Colonic mucosa (tissue), 4 donors: ENCODE measurements at places on chromosomes 4 and X.

DNA sequence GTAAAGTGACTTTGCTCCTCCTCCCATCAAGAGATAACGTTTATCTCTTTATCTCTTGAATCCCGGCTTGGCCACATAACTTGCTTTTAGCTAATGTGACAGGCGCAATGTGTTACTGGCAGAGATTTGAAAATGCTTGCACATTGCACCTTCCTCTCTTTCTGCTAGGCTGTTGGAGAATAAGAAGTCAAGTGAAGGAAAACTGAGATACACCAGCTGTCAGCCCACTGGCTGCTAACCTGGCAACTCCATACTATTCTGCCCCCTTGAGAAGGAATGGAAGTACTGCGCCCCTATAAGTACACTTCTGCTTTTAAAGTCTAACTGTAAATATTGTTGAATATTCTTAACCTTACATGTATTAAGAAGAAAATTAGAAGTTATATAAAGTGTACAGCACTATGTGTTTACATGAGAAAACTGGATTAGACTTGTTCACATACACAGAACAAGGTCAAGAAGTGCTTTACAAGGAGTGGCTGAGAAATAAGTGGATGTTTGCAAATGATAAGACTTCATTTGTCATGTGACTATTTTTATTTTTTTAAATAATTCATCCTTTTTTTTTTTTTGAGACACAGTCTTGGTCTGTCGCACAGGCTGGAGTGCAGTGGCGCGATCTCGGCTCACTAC lies 424.5 kb upstream of the CTSO start:
- peak; percentile 23 for DNase-seq

DNA sequence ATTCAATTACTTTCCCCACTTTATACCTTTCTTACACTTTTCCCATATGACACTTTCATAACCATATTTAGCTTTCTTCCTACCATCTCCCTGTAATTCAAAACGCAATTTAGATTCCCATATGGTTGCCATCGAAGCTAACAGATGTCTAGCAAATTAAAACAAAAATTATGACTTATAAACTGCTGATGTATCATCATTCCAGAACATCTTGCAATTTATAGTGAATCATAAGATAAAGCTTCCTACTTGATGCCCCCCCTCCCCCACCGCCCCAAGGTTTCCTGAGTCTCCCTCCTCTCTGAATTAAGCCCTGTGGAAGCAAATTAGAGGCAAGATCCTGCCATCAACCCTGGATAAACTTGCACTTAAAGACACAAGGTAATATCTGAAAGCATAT lies 5.4 kb downstream of the TSPAN5 start:
- DNase-seq, result no peak

DNA sequence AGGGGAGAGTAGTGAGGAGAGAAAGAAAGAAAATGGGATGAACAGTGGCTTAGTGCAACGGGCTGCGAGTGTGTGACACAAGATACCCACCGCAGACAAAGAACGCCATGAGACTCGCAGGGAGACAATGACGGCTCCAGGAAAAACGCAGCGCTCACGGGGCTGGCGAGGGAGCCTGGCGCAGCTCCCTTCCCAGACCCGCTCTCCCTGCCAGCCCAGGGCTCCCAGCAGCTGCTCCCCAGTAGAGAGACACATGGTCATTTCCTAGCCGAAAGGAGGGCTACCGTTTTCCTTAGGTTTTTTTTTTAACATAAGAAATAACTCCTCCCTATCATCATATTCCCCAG lies 149.5 kb downstream of the MAML3 start:
- DNase-seq, result no peak

DNA sequence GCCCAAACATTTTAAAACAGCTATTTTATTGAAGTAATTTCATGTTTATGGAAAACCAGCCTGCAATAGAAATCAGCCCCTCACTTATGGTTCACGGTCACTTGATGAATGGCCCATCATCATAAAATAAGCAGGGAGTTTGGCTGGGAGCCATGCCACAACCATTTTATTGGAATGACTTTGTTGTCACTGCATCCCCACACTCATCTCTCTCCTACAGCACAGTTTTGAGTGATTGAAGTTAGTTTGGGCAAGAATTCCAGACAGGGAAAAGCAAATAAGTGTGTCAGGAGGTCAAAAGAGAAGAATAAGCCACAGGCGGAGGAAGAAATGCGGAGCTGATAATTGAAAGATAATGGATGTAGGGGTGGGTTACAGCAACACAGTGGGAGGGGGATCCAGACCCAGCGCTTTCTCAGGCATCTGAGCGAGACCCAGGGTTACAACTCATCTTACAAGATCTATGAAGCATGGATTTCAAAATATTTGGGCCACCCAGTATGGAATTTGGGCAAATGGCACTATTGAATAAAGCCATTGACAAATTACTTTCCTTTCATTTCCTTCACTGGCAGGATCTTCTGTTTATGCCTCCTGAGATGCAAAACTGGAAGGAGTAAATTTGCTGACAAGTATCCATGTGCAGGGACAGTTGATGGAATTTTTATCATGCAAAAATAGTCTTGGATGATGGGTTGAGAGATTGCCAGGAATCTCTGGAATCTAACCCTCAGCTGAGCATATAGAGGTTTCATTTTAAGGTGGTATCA lies 100.8 kb downstream of the SHROOM3 start:
- DNase-seq, result peak; percentile 33

DNA sequence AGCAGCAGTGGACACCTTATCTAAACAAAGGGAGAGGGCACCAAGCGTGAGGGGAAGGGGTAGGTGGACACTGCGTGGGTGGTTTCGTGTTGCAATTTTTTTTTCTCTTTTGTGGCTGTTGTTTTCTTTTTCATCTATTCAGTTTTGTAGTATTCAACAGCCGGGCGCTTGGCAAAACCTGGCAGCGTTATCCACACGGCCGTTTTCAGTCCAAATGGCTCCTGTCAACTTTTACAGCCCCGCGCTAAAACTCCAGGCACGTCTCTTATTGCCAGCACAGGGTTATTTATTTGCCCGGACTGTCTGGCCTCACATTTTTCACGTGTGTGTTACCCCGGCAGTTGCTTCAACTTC lies 192.2 kb downstream of the BCOR start:
- peak; percentile 57 for DNase-seq

- no peak for DNase-seq
Measured at GRCh38 chr4:88613417-88613875, 21.2 kb downstream of the HERC3 start.

GRCh38 chrX:53831662-53832635 lies 145.4 kb upstream of the HUWE1 start:
- peak; percentile 29 for DNase-seq

GRCh38 chrX:69314436-69315348 lies 149.4 kb upstream of the PJA1 start:
- DNase-seq, result peak; percentile 7
